ENCODE measurements at places on chromosomes 11 and 22.

- no peak for DNase-seq
Observed at GRCh38 chr11:8336356-8337129, 72.9 kb upstream of the LMO1 start.

- DNase-seq: no peak
Observed at GRCh38 chr11:859394-860131, 16.9 kb downstream of the TSPAN4 start.

DNA sequence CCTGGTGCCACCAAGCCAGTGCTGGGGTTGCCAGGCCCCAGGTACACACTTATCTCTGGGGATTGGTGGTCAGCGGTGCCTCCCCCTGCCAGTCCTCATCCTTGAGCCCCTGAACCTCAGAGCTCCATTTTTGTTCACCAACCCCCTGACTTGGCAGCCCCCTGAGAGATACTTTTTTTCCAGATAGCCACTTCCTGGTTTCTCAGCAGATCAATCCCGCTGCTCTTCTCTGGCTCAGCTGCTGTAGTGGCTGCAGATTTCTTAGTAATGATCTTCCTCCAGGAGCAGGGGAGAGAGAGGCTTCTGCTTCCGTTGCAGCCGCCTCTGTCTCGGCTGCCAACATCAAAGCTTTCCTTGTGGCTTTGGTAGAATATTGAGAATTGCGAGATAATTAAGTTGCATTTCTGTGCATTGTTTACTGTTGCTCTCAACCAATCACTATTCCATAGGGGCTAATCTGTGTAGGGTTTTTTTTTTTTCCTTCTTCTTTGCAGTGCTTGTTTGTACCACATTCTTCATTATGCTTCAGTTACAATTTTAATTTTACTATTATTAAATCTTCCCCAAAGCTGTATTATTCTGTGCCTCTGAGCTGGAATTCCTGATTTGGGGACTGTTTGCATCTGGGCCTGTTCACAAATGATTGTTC, 92.1 kb downstream of the PKNOX2 start:
- DNase-seq: no peak

- DNase-seq: no peak
Observed at GRCh38 chr11:31959716-31960115, 131.2 kb upstream of the RCN1 start.

- DNase-seq: no peak
Observed at GRCh38 chr11:2551131-2551530, 106.3 kb downstream of the KCNQ1 start.

DNA sequence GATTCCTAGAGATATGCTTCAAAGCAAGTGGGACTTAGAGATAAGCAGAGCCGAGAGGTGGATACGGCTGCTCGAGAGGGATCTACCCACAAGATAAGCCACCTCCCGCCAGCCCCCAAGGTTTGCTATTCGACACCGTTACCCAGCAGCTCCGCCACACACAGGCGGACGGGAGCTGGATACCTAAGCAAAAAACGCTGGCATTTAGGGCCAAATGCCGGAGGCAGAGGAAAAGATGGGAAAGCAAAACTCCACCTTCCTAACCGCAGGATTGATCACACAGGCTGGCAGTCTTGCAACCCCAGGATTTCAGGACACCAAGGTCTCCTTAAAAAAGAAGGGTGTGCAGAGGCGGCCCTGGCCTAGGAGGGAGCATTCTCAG, 709 bp downstream of the FTH1 start:
- DNase-seq: no peak

DNA sequence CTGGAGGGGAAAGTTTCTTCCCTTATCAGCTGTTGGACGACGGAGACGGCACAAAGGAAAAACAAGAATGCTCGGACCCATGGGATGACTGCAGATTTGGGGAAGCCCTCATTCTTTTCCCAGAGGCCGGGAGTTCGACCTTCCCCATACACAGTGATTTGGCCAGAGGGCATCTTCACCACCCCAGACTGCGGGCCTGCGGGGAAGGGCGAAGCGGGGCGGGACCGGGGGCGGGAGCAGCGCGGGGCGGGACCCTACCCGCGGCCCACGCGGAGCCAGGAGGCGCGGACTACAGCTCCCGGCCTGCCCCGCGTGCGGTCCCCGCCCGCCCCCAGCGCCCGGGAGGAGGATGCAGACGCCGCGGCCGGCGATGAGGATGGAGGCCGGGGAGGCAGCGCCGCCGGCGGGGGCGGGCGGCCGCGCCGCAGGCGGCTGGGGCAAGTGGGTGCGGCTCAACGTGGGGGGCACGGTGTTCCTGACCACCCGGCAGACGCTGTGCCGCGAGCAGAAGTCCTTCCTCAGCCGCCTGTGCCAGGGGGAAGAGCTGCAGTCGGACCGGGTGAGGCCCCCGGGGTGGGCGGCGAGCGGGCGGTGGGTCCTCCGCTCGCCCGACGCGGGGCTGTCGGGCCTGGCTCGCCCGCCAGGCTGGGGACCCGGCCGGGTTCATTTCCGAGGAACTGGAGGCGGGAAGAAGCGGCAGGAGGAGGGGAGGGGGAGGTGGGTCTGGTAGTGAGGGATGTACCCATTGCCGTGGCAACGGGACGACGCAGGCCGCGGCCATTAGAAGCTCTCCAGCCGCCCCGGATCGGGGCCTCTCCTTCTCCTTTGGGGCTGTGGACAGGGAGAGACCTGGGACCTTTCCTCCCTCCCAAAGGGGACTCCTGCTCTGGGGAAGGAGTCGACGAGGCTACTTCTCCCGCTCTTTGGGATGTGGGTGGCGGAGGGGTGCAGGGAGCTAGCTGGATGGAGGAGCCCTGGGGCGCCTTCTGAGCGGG, at the start of gene KCTD17:
Gene KCTD17 (plus strand): TSS at position 352 of the 995 bp plus-strand sequence. CDS start 19 bp downstream, at position 371.
- DNase-seq: no peak

- no peak for DNase-seq
Observed at GRCh38 chr11:103968685-103969084, 67.8 kb upstream of the DDI1 start.

GRCh38 chr22:25083056-25083806, 116.4 kb upstream of the CRYBB3 start:
- no peak for DNase-seq

- peak; percentile 80 for DNase-seq
Observed at GRCh38 chr11:64687643-64688533, 35.1 kb downstream of the NRXN2 start.

GRCh38 chr11:64924910-64925284, 408 bp downstream of the PPP2R5B start:
- no peak for DNase-seq

GRCh38 chr22:46660604-46661201, 40.5 kb downstream of the GRAMD4 start:
- DNase-seq: no peak

- DNase-seq: no peak
Observed at GRCh38 chr11:3169255-3170043, 4.3 kb upstream of the OSBPL5 start.

DNA sequence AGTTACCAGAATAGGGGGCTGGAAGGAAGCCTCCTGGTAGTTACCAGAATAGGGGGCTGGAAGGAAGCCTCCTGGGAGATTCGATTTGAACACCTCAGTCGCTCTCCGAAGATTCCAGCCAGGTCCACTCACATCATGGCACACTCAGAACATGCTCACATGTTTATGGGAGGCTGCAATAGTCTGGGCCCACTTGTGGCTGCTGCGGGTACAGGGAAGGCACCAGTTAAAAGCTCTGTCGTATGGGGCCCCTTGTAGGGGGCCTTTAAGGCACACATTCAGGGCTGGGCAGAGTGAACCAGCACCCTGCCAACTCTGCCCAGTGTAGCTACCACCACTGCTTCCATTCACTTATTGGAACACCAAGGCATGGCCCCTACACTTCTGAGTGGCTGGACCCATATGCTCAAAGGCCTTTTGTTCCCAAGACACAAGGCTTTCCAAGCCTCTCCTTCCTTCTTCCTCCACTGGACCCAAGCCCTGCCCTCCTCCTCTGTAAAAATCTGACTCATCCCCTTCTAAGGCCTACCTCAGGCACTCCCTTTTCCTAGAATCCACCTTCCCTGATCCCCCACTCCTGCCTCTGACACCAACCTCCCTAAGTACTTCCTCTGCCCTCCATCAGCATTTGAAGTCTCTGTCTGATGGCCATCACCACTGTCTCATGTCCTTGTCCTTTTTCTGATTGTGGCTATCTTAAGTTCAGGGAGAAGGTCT, 28.0 kb downstream of the USP35 start:
- no peak for DNase-seq

All from hypothalamus (tissue), 51 donors.